GM06990 (cell line): ENCODE measurements at places on chromosomes 5 and 9.

GRCh38 chr5:173308226-173308625 is 20.0 kb downstream of the STC2 start:
- no peak for DNase-seq

GRCh38 chr5:37988454-37989046 is 148.7 kb upstream of the GDNF start:
- no peak for DNase-seq

- no peak for DNase-seq
These were observed 57.5 kb downstream of the COL27A1 start for GRCh38 chr9:114212826-114213225.

- no peak for DNase-seq
These were observed 82.3 kb downstream of the SLC38A9 start for GRCh38 chr5:55629815-55630214.

- DNase-seq = peak; percentile 15
These were observed 165.5 kb upstream of the NFIL3 start for GRCh38 chr9:91589101-91589553.

GRCh38 chr5:159106193-159106568 is 6.5 kb upstream of the EBF1 start:
- no peak for DNase-seq

DNA sequence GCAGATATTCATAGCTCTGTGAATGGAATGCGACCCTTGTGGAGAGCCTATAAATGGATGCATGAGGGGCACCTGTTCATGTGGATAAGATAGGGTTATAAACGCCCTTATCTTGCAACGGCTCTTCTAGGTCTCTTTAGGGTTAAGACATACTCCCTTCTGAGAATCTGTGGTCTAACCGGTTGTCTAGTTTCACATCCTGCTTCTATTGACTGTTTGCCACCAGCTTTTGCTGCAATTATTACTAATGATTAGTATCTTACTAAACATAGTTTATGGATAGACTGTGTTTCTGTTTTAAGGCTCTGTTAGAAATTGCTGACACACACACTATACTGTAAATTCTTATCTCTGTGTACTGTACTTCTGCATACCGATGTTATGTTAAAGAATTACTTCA is 198.9 kb upstream of the CYLC2 start:
- no peak for DNase-seq

DNA sequence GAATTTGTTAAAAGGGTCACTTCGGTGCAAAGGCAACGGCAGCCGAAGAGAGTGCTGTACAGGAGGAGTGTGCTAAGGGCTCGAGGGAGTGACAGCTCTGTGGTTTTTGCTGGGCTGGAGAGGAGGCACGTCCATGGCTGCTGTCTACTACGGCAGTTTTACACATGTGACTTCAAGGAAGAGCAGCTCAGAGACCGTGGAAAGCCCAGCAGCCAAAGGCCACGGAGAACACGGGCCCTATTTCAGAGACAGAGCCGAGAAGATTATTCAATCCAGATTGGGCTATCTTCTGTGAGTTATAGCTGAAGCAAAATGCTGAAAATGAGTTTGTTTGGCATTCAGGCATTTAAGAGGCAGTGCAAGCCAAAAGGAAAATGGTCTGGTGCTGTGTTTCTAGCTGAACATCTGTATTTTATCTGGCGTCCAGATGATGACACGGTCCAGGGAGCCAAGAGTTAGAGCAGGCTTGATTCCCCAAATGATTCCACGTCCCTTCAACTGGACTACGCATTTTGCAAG is 96.4 kb downstream of the RFK start:
- DNase-seq = no peak

DNA sequence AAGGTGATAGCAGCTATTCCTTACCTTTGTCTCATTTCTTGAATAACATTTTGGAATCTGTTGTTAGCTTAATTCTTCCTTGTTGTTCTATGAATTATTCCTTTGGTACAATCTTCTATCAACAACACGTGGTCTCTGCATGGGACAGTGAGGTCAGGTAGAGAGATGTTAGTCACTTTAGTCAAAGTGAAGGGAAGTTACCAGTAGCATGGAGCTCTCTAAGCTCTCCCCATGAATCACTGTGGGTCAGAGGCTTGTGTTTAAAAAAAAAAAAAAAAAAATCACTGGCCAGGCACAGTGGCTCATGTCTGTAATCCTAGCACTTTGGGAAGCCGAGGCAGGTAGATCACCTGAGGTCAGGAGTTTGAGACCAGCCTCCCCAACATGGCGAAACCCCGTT is 116.0 kb downstream of the GOLPH3 start:
- DNase-seq = no peak

DNA sequence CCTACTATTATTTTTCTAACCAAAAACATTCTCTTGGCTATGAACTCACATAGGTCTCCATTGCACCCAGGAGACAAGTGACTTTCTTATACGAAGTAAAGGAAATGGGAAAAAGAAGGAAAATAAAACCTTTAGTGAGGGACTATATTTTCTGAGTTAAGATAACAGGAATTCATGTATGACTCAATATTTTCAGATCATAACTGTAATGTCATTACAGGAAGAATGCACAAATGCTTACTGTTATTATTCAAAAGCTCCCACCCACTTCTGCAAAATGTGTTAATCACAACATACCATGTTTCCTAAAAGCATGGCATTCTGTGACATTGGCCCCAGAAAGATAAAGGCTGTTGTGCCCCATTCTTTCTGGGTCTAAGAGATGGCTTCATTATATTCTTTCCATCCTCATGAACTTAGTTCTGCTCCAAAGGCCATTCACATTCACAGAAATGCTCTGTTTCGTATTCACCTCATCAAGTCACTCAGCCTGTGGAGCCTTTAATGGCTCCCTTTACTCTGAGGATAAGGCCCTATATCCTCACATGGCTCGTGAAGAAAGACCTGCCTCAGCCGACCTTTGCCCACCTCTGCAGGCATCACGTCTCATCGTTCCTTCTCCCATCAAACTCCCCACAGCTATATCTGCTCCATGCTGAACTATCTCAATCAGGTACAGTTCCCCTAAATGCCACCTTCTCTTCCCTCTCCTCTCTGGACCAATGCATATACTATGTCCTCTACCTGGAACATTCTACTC is 77.0 kb downstream of the ABCA1 start:
- no peak for DNase-seq

DNA sequence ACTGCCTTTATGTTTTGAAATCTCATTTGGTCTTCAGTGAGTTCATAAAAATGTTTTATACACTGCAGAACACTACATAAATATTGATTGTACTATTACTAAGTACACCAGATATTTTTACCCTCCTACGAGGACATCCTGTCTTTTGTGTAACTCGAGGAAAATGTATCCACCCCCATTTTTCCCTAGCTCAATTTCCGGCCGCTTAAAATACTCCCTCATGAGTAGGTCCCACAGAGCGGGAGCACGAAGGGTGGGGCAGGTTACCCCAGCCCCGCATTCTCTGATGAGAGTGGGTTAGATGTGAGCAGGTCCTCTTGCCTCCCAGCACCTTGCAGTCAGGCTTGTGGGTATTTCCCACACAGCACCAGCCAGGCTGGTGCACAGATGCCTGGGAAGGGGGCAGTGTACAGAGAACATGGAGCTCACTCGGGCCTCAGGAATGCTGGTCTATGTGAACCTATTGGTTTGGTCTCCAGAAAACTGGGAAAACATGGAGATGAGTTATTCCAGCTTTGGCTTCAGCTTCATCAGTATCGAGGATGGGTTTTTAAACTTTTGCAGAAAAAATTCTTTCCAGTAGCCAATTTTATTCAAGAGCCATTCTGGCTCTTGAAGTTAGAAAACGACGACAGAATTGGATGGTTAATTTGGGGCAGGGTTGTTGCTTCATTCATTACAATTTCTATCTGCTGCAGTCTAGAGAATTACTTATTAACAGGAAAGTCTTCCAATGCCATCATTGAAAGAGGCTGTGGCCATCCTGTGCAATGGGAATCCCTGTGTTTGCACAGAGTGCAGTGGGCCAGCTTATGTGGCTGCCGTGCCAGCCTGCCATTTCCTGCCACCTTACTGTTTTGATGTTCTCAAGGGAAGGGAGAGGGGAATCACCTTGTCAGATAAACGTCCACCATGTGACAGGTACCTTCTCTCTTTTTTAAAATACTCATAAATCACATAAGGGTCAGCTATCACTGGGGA is 73.2 kb downstream of the WDR41 start:
- no peak for DNase-seq

DNA sequence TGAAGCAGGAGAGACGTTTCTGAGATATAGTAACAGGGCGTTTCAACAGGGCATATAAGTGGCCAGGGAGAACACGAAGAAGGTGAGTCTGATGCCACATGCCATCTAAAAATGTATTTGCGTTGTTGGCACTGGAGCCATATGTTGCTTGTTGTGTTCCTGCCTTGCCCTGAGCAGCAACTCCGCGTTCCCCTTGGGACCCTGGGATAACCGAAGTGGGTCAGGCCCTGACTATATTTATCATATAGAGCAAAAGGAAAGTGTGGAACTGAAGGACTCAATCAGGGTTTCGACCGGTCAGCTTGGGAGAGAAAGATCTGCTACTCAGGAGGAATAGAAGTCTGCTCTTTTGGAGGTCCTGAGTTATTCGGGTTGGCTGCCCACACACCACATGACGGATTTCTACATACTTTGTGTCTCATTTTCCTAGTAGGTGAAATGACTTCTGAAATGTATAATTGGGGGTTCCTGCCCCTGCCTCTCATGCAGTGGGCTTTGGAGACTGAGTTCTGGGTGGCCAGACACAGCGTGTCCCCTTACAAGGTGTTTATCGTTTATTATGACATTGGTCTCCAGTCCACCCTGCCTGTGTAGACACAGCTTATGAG is 3.0 kb downstream of the STC2 start:
- no peak for DNase-seq

- DNase-seq = no peak
These were observed 44.2 kb downstream of the TLE4 start for GRCh38 chr9:79616013-79616412.

GRCh38 chr5:164306662-164307061 is 801.2 kb downstream of the MAT2B start:
- DNase-seq = no peak
